GM23338 (cell line): ENCODE measurements at places on chromosomes 4 and X.

- no peak overlapping the region for H3K27ac ChIP-seq
- H3K4me3 ChIP-seq: no peak overlapping the region
- no peaks in the 10 kb centered on the region for H3K36me3 ChIP-seq
These were observed 38.9 kb upstream of the MAP9 start for GRCh38 chr4:155415662-155416061.

DNA sequence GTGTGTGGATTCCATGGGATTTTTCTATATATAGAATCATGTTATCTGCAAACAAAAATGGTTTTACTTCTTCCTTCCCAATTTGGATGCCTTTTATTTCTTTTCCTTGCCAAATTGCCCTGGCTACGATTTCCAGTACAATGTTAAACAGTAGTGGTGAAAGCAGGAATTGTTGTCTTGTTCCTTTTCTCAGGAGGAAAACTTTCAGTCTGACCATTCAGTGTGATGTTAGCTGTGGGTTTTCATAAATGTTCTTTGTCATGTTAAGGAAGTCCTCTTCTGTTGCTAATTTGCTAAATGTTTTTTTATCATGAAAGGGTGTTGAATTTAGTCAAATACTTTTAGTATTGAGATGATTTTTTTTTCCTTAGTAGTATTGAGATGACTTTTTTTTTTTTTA is 10.9 kb downstream of the SAP30 start:
- H3K4me3 ChIP-seq: no peak overlapping the region
- H3K4me1 ChIP-seq: peaks cover 33% of the 10 kb centered on the region
- no peak overlapping the region for H3K27ac ChIP-seq
- DNase-seq: peak; percentile 48
- H3K27me3 ChIP-seq: no peaks in the 10 kb centered on the region

GRCh38 chr4:87232216-87232615 is 11.8 kb upstream of the KLHL8 start:
- no peak overlapping the region for H3K4me3 ChIP-seq
- no peaks in the 10 kb centered on the region for H3K36me3 ChIP-seq
- no peak overlapping the region for H3K27ac ChIP-seq
- H3K4me1 ChIP-seq: no peaks in the 10 kb centered on the region
- no peaks in the 10 kb centered on the region for H3K27me3 ChIP-seq

DNA sequence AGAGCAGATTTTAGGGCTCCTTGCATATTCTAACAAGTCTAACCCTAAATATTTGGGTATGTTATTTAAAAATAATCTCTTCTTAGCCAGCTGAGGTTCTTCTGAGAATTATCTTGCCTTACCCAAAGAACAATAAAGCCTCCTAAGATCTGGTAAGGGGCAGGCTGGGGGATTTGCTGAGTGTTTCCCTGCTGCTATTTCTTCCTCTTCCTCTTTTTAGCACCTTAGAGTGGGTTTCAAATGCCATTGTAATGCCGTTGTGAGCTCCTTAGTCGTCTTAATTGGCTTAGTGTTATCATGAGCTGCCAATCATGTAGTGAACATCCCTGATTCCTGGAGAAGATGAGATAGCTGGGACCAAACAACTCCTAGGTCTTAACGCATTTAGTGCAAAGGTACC is 15.4 kb downstream of the STOX2 start:
- no peaks in the 10 kb centered on the region for H3K36me3 ChIP-seq
- H3K27ac ChIP-seq: no peak overlapping the region
- peaks cover 11% of the 10 kb centered on the region for H3K4me1 ChIP-seq
- no peak overlapping the region for H3K4me3 ChIP-seq
- no peaks in the 10 kb centered on the region for H3K27me3 ChIP-seq
- no peak for DNase-seq

DNA sequence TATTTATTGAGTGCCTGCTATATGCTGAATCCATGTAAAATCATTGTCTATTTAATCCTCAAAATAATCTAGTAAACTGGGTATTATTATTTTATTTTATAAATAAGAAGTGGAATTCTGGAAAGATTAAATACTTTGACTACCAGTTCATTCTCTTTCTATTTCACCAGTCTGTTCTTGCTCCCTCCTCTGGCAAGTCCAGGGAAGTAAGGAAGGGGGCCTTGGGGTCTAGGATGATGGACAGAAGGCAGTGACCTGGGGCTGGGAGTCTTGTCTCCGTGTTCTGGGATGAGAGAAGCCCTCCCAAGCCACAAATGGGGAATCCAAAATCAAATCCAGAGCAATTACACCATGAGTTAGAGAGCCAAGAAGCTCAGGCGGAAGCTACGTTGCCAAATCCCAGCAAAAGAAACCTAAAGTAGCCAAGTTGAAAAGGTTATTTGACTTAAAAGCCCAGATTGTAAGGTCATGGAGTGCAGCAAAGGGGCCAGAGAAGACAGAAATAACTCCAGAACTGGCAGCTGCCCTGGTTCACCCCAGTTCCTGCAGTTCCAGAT is 28.3 kb upstream of the PARM1 start:
- DNase-seq: peak; percentile 15
- H3K27ac ChIP-seq: no peak overlapping the region
- no peaks in the 10 kb centered on the region for H3K36me3 ChIP-seq
- no peaks in the 10 kb centered on the region for H3K27me3 ChIP-seq

GRCh38 chr4:1021386-1022050 is 10.1 kb downstream of the FGFRL1 start:
- H3K27me3 ChIP-seq: no peaks in the 10 kb centered on the region
- no peaks in the 10 kb centered on the region for H3K4me1 ChIP-seq
- DNase-seq: no peak
- no peak overlapping the region for H3K27ac ChIP-seq

DNA sequence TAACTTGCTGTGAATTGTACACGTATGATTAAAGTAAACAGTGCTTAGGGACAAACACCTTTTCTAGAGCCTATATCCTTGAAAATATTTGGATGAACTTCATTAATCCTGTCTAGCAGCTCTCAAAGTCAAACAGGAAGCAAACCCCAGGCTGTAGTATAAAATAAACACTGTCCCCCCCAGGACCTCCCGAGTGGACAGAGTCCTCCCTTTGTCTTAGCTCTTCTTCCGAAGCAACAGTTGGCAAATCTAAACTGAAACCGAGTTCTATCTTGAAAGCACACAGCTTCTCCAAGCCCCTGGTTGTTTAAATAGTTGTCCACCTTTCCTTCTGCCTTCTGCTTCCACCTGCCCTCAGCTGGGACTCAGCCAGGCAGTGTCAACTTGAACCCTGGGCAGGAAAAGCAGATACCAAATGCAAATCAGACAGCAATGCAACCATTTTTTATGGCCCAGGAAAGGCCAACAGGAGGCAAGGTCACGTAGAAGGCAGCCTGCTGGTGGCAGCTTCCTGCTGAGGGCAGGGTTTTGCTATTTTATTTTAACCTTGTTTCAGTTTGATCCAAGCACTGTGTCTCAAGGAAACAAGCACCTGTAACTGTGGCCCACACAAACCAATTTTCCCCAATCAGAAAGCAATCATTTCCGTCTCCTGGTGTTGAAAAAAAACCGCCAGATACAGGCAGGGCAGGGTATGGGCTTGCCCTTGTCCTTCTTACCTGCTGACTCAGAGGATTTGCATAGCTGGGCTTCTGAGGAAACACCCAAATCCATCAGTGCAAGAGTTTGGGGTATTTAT is 110.3 kb upstream of the KIT start:
- DNase-seq: no peak
- no peaks in the 10 kb centered on the region for H3K36me3 ChIP-seq
- H3K27ac ChIP-seq: no peak overlapping the region

DNA sequence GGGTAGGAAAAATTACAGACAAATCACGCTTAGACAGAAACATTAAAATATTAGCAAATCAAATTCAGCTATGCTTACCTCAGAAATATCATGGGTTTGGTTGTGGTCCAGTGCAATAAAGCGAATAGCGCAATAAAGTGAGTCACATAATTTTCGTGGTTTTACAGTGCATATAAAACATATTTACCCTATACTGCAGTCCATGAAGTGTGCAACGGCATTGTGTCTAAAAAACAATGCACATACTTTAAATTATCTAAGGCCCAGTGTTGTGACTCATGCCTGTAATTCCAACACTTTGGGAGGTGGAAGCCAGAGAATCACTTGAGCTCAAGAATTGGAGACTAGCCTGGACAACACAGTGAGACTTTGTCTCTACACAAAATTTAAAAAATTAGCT is 195.7 kb upstream of the IL1RAPL1 start:
- no peaks in the 10 kb centered on the region for H3K36me3 ChIP-seq
- no peaks in the 10 kb centered on the region for H3K27me3 ChIP-seq
- no peak overlapping the region for H3K4me3 ChIP-seq
- no peaks in the 10 kb centered on the region for H3K4me1 ChIP-seq
- no peak overlapping the region for H3K27ac ChIP-seq
- no peak for DNase-seq

- H3K36me3 ChIP-seq: no peaks in the 10 kb centered on the region
- H3K4me3 ChIP-seq: no peak overlapping the region
- H3K27me3 ChIP-seq: no peaks in the 10 kb centered on the region
- no peak for DNase-seq
These were observed 15.3 kb downstream of the TKTL1 start for GRCh38 chrX:154310616-154311536.

GRCh38 chrX:73206366-73206765 is 8.3 kb downstream of the NAP1L2 start:
- H3K4me3 ChIP-seq: no peak overlapping the region
- no peaks in the 10 kb centered on the region for H3K27me3 ChIP-seq
- no peak overlapping the region for H3K27ac ChIP-seq
- no peaks in the 10 kb centered on the region for H3K36me3 ChIP-seq

DNA sequence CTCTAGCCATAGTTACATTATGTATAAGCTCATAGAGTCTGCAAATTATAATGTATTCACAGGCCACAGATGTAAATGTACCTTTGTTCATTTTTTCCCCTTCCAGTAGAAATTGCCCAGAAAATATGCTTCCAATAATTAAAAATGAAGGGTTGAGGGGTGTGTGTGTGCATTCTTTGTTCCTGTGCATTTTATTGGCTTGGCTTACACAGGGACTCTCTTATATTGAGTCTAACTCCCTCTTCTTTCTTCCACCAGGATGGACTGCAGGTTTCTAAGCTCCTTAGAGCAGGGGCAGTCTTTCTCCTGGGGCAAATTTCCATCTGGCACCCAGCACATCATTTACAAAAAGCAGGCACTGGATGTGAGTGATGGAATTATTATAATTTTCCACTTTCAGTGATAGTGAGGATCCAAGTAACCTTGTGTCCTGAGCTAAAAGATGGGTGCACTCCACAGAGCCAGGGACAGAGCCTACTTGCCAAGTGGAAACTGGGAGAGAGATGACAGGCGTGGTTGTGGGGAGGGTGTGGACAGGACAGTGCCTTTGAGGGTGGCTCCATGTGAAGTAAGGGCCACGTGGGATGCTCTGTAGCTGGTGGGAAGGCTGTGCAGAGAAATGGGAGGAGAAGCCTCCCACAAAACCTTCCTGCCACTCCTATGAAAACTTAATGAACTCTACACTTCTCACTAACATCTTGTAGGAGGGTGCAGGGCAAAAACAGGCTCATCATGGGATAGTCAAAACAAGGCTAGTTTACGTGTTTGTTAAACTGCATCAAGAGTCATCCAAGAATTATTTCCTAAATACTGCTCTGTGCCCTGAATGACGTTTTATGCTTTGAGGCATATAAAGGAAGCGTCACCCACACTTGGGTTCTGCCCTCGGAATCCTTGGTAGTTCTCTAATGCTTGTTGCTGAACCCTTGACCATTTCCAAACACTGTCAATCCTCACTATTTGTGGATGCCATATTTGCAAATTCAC is 16.0 kb downstream of the IGFBP7 start:
- H3K4me1 ChIP-seq: peaks cover 17% of the 10 kb centered on the region
- no peak overlapping the region for H3K4me3 ChIP-seq
- no peak overlapping the region for H3K27ac ChIP-seq
- no peak for DNase-seq

GRCh38 chrX:67619253-67619652 is 75.4 kb downstream of the AR start:
- no peaks in the 10 kb centered on the region for H3K36me3 ChIP-seq
- H3K4me3 ChIP-seq: no peak overlapping the region
- no peaks in the 10 kb centered on the region for H3K27me3 ChIP-seq
- H3K27ac ChIP-seq: no peak overlapping the region
- DNase-seq: no peak

- H3K36me3 ChIP-seq: peaks cover 29% of the 10 kb centered on the region; the same call in 1 of the 2 replicates
- peak; percentile 51 for DNase-seq
- H3K27ac ChIP-seq: no peak overlapping the region
- no peaks in the 10 kb centered on the region for H3K27me3 ChIP-seq
These were observed 16.7 kb upstream of the CXorf38 start for GRCh38 chrX:40663880-40664630.

- no peak overlapping the region for H3K4me3 ChIP-seq
- H3K36me3 ChIP-seq: no peaks in the 10 kb centered on the region
- no peaks in the 10 kb centered on the region for H3K27me3 ChIP-seq
- peak; percentile 2 for DNase-seq
- H3K27ac ChIP-seq: no peak overlapping the region
These were observed 32.4 kb downstream of the SPANXN4 start for GRCh38 chrX:143058120-143058519.

DNA sequence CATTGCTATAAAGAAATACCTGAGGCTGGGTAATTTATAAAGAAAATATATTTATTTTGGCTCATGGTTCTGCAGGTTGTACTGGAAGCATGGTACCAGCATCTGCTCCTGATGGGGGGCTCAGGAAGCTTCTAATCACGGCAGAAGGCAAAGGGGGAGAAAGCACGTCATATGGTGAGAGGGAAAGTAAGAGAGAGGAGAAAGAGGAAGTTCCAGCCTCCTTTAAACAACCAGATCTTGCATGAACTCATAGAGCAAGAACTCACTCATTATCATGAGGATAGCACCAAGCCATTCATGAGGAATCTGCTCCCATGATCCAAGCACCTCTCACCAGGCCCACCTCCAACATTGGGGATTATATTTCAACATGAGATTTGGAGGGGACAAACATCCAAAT is 125.0 kb upstream of the GRPR start:
- H3K36me3 ChIP-seq: no peaks in the 10 kb centered on the region
- no peak for DNase-seq
- 0 out of 2 replicates have a peak, but pooled peaks cover 5% of the 10 kb centered on the region for H3K4me1 ChIP-seq
- H3K4me3 ChIP-seq: no peak overlapping the region

DNA sequence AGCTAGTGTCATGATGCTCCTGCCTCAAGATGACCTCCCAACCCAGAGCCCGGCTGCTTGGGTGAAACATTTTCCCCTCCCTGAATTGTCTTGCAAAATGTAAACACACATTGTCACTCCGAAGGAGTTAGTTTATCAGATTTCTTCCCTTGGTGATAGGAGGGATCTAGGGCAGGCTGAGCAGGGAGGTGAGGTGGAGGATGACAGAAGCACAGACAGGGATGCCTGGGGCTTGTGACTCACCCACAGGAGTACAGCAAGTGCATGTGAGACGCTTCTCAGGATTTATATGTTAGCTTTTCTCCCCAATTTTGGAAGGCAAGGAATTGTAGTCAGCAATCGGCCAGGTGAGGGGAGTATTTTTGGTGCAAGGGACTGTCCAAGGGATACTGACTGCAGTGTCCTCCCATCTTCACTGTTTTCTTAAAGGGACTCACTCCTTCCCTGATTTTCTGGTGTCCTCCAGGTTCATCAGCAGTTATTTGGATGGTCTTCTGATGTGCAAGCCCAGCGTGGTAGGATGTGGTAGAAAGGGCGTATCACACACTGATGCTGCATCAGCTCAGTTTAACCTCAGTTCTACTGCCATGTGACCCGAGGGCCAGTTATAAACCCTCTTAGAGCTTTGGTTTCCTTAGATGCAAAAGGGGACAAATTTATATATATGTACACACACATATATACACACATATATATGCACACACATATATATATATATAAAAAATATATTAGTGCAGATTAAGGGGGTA is 46.2 kb upstream of the IGFBP7 start:
- H3K4me3 ChIP-seq: no peak overlapping the region
- H3K4me1 ChIP-seq: peaks cover 3% of the 10 kb centered on the region; the same call in 1 of the 2 replicates
- H3K27me3 ChIP-seq: no peaks in the 10 kb centered on the region; the same call in 1 of the 2 replicates
- no peaks in the 10 kb centered on the region for H3K36me3 ChIP-seq
- H3K27ac ChIP-seq: no peak overlapping the region

GRCh38 chrX:17579026-17579425 is 158.3 kb upstream of the SCML1 start:
- no peaks in the 10 kb centered on the region for H3K27me3 ChIP-seq
- DNase-seq: no peak
- 0 out of 2 replicates have a peak, but pooled peaks cover 5% of the 10 kb centered on the region for H3K4me1 ChIP-seq
- no peak overlapping the region for H3K27ac ChIP-seq
- no peak overlapping the region for H3K4me3 ChIP-seq
